ENCODE measurements at places on chromosomes 11 and 22.

- H3K4me3 ChIP-seq = no peak overlapping the region
- no peaks in the 10 kb centered on the region for H3K27me3 ChIP-seq
- H3K36me3 ChIP-seq = no peaks in the 10 kb centered on the region
- H3K27ac ChIP-seq = no peak overlapping the region
- no peak for DNase-seq
These were observed 159.7 kb downstream of the FAT3 start for GRCh38 chr11:92384358-92384757.

DNA sequence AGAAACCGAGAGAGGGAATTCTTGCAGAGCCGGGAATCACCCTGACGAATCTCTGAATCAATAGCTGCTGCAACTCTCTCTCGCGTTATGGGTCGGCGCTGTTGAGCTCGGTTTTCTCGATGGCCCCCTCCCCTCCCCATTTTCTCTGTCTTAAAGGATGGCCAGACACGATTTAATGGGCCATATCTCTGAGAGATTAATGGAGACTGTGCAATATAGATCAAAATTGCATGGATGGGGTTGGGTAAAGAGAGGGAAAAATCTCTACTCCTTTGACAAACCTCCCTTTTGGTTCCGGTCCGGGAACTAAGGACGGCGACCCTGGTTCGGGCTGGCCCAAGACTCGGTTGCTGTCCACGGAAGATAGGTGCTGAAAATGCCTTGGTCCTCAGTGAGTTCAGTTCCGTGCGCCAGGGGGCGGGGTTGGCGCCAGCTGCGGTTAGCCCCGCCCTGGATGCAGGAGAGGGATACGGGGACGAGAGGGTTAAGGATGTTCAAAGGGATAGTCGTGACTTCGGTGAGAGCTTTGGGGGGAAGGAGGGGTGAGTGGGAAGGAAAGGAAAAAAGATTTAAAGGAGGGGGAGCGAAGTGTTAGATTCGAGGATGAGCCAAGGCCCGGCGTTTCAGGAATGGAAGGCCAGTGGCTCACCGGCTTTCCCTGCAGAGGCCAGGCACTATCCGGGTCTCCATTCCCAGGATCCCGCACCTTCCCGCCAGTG, 103.6 kb upstream of the HSD17B12 start:
- H3K4me3 ChIP-seq = peak overlapping the region; percentile 32
- no peak overlapping the region for H3K27ac ChIP-seq
- peaks cover 21% of the 10 kb centered on the region for H3K4me1 ChIP-seq
- DNase-seq = peak; percentile 51
- H3K27me3 ChIP-seq = peaks cover 100% of the 10 kb centered on the region

DNA sequence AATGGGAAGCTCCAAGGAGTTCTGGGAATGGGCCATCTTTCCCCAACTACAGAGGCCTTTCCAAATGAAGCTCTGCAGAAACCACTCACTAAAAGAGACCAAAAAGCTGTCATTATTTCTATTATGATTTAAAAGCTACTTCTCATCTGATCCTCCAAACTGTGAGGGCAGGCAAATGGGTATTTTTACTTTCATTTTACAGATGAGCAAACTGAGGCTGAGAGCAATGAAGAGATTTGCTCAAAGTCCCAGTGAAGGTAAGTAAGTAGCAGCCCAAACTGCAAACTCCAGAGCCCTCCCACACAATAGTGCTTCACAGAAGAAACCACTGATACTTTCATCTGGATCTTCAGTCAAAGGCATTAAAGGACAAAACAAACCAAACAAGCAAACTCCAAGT, 1.4 kb downstream of the RSPH14 start:
- peaks cover 37% of the 10 kb centered on the region for H3K4me1 ChIP-seq
- H3K36me3 ChIP-seq = peaks cover 21% of the 10 kb centered on the region
- no peak overlapping the region for H3K27ac ChIP-seq

- H3K36me3 ChIP-seq = peaks cover 39% of the 10 kb centered on the region
- H3K27me3 ChIP-seq = no peaks in the 10 kb centered on the region
- no peak overlapping the region for H3K4me3 ChIP-seq
- H3K4me1 ChIP-seq = no peaks in the 10 kb centered on the region
These were observed 57.3 kb downstream of the ARFGAP3 start for GRCh38 chr22:42799461-42800405.

DNA sequence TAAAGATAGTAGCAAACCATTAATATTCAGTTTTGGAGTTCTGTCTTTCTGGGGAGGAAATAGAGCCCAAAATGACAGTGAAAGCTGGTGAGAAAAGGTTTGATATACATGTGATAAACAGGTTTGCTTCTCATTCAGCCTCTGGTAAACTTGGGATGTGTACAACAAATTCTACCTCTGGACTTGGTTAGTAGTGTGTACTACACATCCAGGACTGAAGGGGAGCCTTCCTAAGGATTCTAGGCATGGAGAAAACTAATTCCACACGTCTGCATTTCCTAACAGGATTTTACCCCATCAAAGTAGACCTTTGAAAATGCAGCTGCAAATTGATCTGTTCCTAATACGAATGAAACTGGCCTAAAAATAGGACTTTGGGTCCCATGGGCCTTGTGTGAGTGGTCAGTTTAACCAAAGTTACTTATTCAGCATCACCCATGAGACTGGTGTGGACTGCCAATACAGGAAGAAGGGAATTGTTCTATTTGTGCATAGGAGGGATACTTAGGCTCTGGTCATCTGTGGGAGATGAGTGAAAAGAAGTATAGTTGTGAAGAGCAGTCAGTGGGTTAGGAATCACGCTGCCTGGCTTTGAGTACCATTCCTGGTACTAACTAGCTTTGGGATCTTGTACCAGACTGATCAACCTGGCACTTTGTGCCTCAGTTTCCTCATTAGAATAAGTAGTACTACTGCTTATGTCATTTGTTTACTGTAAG, 74.2 kb downstream of the YAP1 start:
- no peaks in the 10 kb centered on the region for H3K27me3 ChIP-seq
- H3K27ac ChIP-seq = no peak overlapping the region
- DNase-seq = no peak
- peaks cover 21% of the 10 kb centered on the region for H3K4me1 ChIP-seq
- peaks cover 13% of the 10 kb centered on the region for H3K36me3 ChIP-seq

DNA sequence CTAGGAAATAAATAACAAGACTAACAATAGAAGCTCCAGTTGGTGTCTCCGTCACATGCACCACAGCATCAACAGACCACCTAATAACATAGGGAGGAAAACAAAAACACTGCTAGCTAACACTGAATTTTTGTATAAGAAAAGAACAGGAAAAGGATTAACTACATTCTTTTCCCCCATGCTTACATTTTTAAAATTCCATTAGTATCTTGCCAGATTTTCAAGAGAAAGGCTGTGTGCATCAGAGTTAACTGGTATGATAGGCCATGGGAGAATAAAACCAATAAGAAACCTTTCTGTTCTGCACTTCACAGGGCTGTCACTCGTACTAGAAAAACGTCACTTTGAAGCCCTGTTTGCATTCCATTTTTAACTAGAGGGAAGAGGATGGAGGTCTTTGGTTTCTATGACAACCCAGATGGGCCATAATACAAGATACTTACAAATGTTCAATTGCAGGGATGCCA, 79.0 kb downstream of the LARGE2 start:
- no peak overlapping the region for H3K4me3 ChIP-seq
- no peaks in the 10 kb centered on the region for H3K4me1 ChIP-seq
- DNase-seq = no peak
- H3K36me3 ChIP-seq = no peaks in the 10 kb centered on the region
- H3K27me3 ChIP-seq = no peaks in the 10 kb centered on the region
- H3K27ac ChIP-seq = no peak overlapping the region

DNA sequence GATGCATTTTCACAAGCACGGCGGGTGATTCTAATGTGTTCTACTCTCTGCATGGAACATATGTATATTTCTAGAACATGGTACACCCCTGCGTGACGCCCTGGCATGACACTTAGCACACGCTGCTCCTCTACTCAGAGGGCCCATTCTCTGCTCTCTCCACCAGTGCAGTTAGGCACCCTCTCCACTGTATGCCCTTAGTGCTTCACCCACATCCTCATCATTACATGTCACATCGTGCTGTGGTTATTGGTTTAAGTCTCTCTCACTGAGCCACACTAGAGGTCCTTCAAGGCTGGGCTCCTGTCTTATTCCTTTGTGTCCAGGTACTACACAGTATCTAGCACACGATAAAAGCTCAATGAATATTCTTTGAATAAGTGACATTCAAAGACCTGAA, 16.7 kb downstream of the TMPRSS13 start:
- peaks cover 3% of the 10 kb centered on the region for H3K36me3 ChIP-seq
- no peak overlapping the region for H3K4me3 ChIP-seq
- no peak overlapping the region for H3K27ac ChIP-seq
- H3K4me1 ChIP-seq = peaks cover 7% of the 10 kb centered on the region
- no peak for DNase-seq

GRCh38 chr22:31162015-31162765, 2.2 kb downstream of the RNF185 start:
- peaks cover 20% of the 10 kb centered on the region for H3K4me1 ChIP-seq
- peaks cover 37% of the 10 kb centered on the region for H3K36me3 ChIP-seq
- H3K27ac ChIP-seq = no peak overlapping the region
- H3K27me3 ChIP-seq = peaks cover 9% of the 10 kb centered on the region
- no peak overlapping the region for H3K4me3 ChIP-seq

DNA sequence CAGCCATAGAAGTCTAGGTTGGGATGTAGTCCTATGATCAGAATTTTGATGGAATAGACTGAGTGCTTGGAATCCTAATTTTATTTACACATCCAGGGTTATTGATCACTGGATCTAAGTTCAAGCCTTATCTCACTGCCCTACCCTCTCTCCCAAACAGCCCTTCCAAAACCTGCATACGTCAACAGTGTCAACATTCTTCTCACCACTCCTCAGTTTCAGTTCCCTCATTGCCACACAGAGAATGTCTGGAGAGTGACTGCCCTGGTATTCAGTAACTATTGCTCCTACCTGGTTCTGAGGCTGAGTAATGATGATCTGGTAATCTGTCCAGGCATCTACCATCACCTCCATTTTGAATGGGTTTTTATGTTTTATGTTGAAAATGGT, 60.0 kb downstream of the GLYATL1 start:
- no peak overlapping the region for H3K27ac ChIP-seq
- H3K4me3 ChIP-seq = no peak overlapping the region
- no peaks in the 10 kb centered on the region for H3K4me1 ChIP-seq
- no peaks in the 10 kb centered on the region for H3K36me3 ChIP-seq
- DNase-seq = no peak

GRCh38 chr11:104352036-104352435, 188.1 kb upstream of the PDGFD start:
- H3K36me3 ChIP-seq = no peaks in the 10 kb centered on the region
- no peaks in the 10 kb centered on the region for H3K4me1 ChIP-seq
- H3K27ac ChIP-seq = no peak overlapping the region
- no peaks in the 10 kb centered on the region for H3K27me3 ChIP-seq
- DNase-seq = no peak

GRCh38 chr11:115630214-115630613, 126.0 kb upstream of the CADM1 start:
- H3K4me3 ChIP-seq = no peak overlapping the region
- H3K4me1 ChIP-seq = no peaks in the 10 kb centered on the region
- H3K36me3 ChIP-seq = no peaks in the 10 kb centered on the region
- H3K27me3 ChIP-seq = no peaks in the 10 kb centered on the region
- H3K27ac ChIP-seq = no peak overlapping the region

- no peaks in the 10 kb centered on the region for H3K36me3 ChIP-seq
- DNase-seq = no peak
- no peaks in the 10 kb centered on the region for H3K27me3 ChIP-seq
These were observed 11.3 kb upstream of the CCDC83 start for GRCh38 chr11:85843929-85844328.

GRCh38 chr11:119055901-119056300, 1.1 kb downstream of the HYOU1 start:
- peak overlapping the region; percentile 89 for H3K4me3 ChIP-seq
- peaks cover 8% of the 10 kb centered on the region for H3K4me1 ChIP-seq
- no peaks in the 10 kb centered on the region for H3K27me3 ChIP-seq
- no peak for DNase-seq

DNA sequence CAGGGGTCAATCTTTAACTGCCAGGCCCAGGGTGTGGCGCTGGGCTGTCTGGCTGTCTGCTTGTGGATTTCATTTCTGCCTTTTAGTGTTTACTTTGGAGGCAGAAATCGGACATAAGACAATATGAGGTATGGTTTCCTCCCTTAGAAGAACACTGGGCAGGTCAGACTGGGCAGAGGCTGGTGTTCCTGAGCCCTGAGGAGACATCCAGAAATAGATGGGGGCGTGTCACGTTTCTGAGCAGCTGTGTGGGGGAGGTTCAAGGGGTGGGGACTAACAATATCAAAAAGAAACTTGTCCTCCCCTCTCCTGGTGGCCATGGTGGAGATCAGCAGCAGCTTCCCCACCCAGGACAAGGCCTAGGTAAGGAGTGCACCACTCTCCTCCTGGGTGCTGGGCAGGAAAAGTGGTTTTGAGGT, at the start of gene ART1:
ART1 (plus strand) TSS at position 312 of the 419 bp plus-strand sequence. CDS start 14,086 bp downstream, outside the sequence.
- peaks cover 33% of the 10 kb centered on the region for H3K27me3 ChIP-seq
- peaks cover 14% of the 10 kb centered on the region for H3K4me1 ChIP-seq
- H3K27ac ChIP-seq = no peak within 1 kb of the TSS
- H3K36me3 ChIP-seq = peaks cover 11% of the 10 kb centered on the region
- no peak within 1 kb of the TSS for H3K4me3 ChIP-seq

DNA sequence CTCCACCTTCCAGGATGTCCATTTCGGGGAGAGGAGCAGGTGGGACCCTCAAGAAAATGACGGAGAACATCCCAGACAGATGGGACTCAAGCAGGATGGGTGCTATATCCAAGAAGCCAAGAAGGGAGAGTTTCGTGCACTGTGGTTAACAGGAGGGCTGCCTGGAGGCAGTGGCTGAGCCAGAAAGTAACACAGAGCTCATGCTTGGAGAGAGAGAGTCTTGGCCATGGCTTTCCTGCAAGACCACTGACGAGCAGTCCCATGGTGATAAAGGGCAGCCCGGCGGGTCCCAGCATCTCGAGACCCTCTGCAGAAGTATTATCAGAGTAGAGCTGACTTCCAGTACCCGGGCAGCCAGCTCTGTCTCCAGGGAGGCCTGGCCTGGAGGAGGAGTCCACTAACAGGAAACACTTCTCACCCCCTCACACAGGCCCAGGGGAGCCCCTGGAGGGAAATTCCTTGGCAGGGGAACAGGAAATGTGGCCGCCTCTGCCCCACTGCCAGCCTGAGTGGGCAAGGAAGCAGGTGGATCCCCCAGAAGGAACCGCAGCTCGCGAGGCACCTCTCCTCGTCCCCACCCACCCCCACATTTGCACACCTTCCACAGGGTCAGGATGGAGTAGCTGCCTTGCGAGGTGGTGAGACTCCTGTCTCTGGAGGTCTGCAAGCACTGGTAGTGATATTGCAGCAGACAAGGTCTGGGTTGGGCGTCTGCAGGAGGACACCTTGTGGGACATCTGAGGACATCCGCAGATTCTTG, 32.2 kb downstream of the CYTH4 start:
- H3K27me3 ChIP-seq = no peaks in the 10 kb centered on the region
- H3K4me3 ChIP-seq = no peak overlapping the region
- peaks cover 49% of the 10 kb centered on the region for H3K4me1 ChIP-seq
- DNase-seq = no peak
- H3K36me3 ChIP-seq = peaks cover 5% of the 10 kb centered on the region

DNA sequence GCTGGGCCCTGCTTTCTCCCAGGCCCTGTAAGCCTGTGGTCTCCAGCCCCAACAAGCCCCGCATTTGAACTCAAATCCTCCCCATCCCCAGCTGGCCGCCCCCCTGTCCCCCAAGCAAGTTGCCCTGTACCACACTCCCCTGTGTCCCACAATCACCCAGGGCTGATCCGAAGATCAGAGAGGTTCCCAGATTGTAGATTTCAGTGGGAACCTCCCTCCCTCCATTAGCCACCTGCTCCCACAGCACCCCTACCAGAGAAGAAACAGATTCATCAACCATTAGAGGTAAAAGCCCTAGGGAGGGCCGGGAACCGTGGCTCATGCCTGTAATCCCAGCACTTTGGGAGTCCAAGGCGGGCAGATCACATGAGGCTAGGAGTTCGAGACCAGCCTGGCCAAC, 107.5 kb downstream of the FEZ1 start:
- peaks cover 82% of the 10 kb centered on the region for H3K27me3 ChIP-seq
- no peak overlapping the region for H3K27ac ChIP-seq
